Kidney epithelial cell (primary cell): ENCODE measurements at places on chromosomes 4 and X.

DNA sequence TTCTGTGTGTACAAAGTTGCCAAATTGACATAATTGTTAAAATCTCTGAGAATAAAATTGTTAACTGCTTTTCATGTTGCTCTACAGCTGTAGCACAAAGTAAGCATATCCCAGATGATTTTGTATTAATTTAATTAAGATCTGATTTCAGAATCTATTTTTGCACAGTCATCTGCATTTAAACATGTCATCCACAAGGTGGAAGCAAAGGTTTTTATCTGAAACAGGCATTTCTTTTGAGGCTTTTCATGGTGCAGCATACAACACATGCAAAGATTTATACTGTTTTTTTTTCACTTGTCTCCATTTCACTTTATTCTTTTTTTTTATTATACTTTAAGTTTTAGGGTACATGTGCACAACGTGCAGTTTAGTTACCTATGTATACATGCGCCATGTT lies 51.2 kb downstream of the GC start:
- peak; percentile 25 for DNase-seq

GRCh38 chr4:165766018-165766417 lies 107.0 kb upstream of the TLL1 start:
- no peak for DNase-seq

- no peak for DNase-seq
Measured at GRCh38 chrX:42952621-42953020, 174.7 kb upstream of the PPP1R2C start.

- DNase-seq, result no peak
Measured at GRCh38 chrX:48683411-48683982, at the start of gene WAS. TSS of gene WAS (plus strand) at chrX:48683799. CDS start at chrX:48683854, 55 bp downstream.

GRCh38 chr4:26410385-26411293 lies 79.6 kb downstream of the CCKAR start:
- peak; percentile 14 for DNase-seq

- no peak for DNase-seq
Measured at GRCh38 chrX:39336671-39337311, 535.5 kb downstream of the MID1IP1 start.
